ENCODE measurements at places on chromosomes 3 and 15.

GRCh38 chr15:57495041-57495440, 96.7 kb upstream of the MYZAP start:
- DNase-seq = no peak

GRCh38 chr3:156716105-156716862, 41.9 kb downstream of the TIPARP start:
- no peak for DNase-seq

DNA sequence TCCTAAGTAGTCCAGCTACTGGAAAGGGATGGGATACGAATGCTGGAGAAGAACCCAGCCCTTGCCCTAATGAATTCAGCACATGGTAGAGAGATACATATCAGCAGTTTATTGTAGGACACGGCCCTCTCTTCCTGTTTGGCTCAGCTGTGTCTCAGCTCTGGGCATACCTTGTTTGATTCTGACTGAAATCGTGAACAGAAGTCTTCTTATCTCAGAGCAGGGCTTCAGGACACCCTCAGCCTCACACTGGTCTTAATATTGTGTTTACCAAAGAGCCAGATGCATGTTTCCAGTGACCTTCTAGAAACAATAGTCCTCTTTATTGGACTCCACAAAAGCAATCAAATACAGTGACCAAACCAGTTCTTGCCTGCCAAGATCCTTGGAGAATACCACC, 54.7 kb downstream of the FAM174B start:
- DNase-seq = no peak

DNA sequence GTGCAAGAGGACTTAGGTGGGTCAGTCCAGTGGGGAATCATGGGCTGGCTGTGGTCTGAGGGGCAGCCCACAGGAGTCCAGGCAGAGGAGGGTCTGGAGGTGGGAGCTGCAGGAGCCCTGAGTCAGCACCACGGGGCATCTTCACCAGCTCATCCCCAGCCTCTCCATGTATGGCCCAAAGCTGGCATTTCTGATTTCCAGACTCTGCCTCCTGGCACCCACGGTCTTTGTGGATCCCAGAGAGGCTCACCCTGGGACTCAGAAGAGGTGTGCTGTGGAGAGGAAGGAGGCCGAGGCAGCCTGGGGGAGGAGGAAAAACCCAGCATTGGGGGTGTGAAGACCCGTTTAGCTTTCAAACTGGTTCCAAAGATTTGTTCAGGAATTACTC, 64.5 kb upstream of the KLF13 start:
- DNase-seq = no peak

DNA sequence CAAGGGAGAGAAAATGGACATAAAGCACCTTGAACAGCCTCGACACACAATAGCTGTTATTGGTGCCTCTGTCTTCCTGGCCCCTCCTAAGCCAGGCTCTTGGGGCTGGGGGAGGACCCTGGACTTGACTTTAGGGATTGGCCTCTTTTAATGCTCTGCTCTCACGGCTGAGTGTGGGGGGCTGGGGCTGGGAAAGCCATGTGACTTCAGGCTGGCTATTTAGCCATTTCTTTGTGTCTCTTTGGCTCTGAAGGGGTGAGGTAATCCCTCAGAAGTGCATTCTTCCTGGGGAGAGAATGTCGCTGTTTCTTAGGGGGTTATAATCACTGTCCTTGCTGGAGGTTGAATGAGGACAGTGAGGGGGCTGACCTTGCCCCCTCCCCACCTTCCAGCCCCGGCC, 26.2 kb downstream of the MAGEF1 start:
- DNase-seq = no peak

- DNase-seq = no peak
Observed at GRCh38 chr15:101449471-101450402, 39.8 kb downstream of the PCSK6 start.

- DNase-seq = peak; percentile 16
Observed at GRCh38 chr15:91224755-91225380, 124.8 kb downstream of the SV2B start.

DNA sequence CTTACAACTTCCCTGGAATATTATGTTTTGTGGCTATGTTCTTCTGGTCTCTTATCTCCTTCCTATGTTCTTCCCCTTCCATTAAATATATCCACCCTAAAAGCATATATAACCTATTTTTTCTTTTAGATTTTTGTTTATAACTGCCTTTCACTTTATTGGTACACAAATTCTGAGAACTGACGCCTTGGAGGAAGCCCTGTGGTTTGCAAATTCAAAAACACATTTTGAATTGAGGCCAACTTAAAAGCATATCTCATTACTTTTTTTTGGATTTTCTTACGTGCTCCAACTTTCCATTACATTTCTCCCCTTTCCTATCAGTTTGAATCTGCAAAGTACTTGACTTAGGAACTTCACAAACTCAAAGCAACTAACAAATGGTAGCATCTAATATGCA, 15.3 kb upstream of the COLQ start:
- no peak for DNase-seq

- DNase-seq = no peak
Observed at GRCh38 chr3:188298585-188298984, 144.6 kb downstream of the LPP start.

DNA sequence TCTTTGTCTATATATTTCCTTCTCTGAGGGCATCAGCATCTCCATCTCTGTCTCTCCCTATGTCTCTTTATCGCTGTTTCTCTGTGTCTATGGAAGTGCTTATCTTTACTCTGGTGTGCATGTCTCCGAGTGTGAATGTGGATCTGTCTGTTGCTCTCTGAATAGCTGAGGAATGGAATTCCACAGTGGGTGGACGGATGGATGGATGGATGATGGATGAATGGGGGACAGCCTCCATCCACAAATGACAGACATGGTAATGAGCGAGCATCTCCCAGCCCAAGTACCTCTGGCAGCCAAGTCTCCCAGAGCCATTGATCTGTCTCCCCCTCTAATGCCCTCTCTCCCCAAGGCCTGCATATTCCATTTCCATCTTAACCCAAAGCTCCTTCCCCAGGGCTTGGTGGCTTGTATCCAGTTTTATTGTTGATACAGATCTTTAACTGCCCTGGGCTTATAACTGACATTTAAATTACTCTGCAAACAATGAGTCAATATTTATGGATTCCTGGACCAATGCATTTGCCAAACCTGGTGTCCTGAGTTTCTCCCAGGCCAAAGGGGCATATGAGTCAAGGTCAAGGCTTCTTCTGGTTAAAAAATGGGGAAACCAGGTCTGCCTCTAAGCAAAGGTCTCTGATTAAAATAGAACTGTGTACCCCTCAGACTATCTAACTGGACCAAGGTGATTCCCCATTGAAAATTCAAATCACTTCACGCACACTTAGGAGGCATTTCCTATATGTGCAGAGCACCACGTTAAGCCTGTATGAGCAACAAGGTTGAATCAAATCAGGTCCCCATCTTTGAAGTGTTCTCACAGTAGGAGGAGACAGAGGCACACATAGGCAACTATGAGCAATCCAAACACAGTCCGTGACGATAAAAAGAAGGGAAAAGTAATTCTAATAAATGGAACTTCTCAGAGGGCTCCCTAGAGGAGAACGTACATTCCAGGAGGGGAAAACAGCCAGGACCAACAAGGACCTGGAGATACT, 109.9 kb downstream of the TLE3 start:
- no peak for DNase-seq

DNA sequence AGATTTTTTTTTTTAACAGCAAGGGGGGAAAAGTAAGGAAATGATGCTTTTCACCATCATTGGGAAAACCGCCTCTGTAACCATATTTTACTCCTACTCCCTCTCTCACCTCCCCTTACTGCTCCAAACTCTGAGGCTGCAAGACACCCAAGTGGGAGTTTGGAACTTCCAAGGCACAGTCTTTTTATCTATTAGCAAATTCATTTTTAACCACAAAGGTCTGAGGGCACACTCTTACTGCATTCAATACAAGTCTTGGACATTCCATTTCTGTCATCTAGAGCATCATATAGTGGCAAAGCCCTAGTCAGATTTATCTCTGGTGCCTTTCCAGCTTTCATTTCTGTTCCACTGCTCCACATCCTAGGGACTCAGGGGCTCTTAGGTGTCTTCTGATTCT, 13.2 kb downstream of the FAM162A start:
- no peak for DNase-seq

DNA sequence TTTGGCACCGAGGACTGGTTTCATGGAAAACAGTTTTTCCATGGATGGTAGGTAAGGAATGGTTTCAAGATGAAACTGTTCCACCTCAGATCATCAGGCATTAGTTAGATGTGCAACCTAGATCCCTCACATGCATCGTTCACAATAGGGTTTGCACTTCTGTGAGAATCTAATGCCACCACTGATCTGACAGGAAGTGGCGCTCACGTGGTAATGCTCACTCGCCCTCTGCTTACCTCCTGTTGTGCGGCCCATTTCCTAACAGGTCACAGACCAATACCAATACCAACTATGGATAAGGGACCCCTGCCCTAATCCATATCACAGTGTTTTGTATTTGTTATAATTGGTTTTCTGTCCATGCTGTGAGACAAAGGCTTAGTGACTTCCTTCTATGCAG, 58.9 kb downstream of the SLMAP start:
- no peak for DNase-seq

- DNase-seq = no peak
Observed at GRCh38 chr15:65069179-65069578, 1.4 kb upstream of the RASL12 start.

GRCh38 chr15:50227076-50227475, 38.5 kb downstream of the HDC start:
- DNase-seq = no peak

- DNase-seq = no peak
Observed at GRCh38 chr3:32951410-32951811, at the start of gene CCR4. CCR4 (plus strand) TSS chr3:32951644; CDS start chr3:32953423, 1,779 bp downstream.

DNA sequence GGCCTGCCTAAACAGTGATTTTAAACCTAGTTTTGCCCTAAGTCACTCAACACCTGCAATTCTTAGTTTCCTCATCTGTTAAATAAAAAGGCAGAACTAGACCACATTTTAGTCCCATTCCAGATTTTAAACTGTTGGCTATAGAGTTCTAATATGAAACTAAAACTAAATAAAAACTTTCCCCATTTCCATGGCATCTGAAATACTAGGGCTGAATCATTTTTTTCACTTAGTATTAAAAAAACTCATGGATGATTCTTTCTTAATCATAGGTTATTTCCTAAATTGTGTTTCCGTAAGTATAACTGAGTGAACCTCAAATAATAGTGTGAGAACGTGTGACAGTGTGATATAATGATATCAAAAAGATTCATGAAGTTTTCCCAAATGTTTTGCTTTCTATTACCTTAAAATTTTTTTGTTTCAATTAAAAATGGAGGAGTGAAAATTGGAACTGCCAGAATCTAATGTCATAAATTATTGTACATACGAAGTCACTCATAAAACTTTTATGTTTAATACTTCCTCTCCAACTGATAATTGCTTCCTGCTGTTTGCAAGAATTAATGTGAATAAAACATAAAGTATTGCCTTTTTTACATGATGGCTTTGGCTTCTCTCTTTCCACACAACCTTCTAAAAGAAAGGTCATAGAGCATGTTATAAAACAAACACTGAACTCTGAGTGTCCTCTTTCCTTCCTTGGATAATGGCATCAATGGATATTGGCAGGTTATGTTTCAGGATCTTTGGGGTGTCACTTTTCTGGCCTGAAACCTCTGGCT, 315.1 kb upstream of the MME start:
- DNase-seq = no peak

DNA sequence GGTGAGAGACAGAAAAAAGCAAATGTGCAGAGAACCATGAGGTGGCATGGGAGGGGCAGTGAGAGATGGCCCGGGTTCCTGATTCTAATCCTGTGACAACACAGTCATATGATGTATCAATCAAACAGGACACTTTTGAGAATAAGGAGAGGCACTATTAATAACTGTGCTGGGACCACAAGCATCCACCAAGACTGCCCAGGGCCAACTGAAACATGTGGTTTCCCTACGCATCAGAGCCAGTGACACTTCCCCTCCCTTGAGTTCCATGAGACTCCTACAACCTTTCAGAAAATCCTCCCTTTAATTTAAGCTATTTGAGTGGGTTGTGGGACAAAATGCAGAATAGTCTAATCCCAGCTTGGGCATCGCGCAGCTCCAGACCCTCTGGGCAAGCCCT, 17.4 kb downstream of the SH3BP5 start:
- no peak for DNase-seq

DNA sequence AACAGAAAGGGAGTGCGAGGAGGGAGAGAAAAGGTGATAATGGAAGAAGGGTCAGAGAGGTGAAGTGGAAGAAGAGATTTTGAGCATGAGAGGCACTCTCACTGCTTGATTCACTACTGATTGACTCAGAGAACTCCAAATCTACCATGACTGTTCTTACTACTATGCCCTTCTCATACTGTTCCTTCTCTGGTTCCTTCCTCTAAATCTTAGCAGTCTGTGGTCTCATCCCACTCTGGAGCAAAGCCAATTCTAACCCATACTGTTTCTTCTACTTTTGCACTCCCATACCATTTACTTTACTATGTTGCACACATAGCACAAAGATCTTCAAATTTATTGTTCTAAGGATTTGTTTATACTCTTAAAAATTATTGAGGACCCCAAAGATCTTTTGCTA, 100.8 kb downstream of the DTWD1 start:
- DNase-seq = no peak

GRCh38 chr15:76647612-76648011, 257.5 kb downstream of the SCAPER start:
- DNase-seq = no peak

GRCh38 chr3:101928890-101929289, 79.6 kb downstream of the NFKBIZ start:
- no peak for DNase-seq

DNA sequence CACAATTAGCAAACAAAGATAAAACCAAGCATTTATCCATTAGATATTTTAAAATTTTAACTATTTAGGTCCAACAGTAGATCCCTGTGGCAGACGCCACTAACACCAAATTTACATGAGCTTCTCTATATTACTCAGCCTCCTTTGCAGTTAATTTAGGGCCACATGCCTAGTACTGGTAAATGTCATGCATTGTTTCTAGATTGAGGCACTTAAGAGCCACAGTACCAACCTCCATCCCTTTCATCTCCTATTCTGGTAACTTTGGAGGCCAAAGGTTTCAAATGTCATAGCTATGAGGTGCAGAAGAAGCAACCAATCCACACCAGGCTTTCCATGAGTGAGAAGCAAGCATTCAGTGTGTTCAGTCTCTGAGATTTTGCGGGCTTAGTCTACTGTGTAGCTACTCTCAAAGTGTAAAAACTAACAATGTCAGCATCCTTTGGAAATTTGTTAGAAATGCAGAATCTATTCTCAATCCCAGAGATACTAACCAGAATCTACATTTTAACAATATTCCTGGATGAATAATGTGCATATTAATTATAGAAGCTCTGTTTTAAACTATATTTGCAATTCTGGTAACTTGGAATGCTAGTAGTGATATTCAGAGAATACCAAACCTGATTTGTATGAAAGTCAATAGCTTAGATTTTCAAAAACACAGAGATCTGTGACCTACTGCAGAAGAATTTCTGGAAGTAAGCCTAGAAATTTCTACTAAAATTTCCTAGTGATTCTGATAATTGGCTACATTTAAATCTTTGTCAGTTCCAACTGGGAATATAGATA, 206.3 kb upstream of the CD96 start:
- DNase-seq = no peak

Data from posterior cingulate gyrus (tissue), 11 donors.